ENCODE measurements at places on chromosomes 6 and 20.

DNA sequence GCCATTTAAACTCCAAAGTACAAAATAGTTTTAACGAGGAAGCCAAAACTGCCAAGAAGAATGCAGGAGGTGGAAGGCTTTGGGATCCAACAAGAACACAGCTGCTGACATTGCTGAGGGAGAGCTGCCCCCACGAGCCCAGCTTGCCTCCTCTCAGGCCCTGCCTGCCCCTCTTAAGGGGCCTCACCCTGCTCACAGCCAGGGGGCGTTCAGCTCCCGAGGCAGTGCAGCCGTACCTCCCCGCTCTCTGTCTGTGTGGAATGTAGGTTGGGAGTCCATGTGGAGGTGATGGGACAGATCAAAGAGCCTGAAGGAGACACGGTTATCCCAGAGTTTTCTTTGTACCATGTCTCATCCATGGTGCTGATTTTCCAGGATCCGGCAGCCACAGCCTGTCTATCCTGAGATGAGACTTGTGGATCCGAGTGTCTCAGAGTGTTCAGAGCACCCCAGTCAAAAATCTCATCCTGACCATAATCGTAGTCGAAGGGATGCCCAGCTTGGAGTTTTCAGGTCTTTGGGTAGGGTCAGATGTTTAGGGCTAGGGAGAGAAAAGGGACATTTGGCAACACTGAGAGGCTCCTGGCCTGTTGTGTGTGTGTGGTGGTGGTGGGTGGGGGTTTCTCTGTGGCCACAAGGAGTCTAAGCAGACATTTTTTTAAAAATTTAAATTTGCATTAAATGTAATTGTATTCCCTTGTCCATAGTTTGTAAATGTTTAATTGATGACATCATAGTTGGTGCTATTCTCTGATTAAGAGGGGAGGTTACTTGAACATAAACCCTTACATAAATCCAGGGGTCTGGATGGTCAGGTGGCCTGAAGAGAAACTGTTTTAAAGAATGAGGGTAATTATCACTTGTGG is 111.4 kb upstream of the CLDN20 start:
- peak; percentile 9 for DNase-seq

GRCh38 chr6:166910601-166911000 is 45.7 kb downstream of the RNASET2 start:
- DNase-seq, result no peak

DNA sequence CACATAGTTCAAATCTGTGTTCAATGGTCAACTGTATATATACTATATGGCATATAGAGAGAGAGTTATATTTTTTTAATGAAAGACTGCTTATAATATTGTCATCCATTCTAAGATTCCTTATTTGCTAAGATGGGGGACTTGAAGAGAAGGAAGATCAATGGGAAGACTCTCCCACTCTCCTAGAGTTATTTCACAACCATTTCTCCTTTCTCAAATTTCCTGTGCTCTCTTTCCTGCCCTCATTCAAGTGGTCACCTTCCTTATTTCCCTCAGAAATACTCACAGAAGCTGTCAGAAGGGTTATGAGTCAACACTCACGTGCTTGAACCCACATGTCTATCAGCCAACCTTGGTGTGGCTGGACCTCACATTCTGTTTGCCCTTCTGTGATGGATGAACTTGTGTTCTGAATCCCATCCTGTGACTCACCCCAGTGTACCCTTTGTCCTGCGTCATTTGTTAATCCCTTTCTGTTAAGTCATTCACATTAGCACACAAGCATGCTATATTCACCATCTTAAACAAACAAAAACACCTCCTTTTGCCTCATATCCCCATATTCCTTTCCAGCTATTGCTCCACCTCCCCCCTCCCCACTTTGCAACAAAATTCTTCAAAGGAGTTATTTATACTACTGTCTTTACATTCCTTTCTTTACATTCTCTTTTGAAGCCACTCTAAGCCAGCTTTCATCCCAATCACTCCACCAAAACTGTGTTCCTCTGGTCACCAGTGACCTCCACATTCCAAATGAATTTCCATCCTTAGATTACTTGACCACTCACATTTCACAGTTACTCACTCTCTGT is 279.3 kb upstream of the TCF21 start:
- DNase-seq, result no peak

DNA sequence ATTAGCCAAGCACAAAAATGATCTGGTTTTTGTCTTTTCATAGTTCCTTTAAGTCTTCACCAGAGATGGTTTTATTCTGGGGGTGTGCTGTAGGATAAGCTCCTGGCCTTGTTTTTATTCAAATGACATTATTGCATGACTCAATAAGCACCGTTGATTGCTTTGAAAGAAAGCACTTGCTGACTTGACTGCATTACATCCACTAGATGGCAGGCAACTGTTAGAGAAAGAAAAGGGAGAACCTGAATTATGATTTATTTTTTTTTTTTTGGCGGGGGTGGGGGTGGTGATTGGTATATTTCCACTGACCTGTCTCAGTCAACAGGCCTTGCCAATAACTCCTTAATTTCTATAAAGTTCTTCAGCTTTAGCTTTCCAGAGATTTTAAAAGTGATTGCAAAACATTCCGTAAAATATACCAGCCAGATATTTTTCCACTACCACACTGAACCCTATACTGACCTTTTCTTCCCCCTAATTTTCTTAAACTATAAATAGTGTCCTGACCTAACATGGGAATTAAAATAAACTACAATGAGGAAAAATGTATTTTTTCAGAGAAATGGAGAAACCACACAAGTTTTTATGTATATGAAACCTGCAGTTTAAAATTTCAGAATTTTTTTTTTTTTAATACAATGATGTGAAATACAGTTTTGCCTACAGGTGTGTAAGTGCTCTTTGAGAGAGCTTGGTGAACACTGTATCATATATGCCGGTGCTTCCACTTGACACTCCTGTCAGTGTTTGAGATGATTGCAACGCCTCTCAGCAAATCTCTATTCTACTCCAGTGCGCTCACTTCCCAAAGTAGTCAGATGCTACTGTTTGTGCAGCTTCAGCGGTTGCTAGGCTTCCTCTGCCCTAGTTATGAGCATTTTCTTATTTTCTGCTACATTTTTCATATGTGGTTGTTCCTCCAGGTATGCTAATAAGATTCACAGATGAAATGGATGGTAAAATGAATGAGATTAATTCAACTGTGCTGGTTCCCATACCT is 274.3 kb downstream of the CD109 start:
- DNase-seq, result no peak

GRCh38 chr20:19758501-19759331 is 658 bp downstream of the RIN2 start:
- peak; percentile 51 for DNase-seq

- DNase-seq, result no peak
Measured at GRCh38 chr6:134493789-134494188, 175.9 kb upstream of the SGK1 start.

- no peak for DNase-seq
Measured at GRCh38 chr6:158837684-158838625, 18.8 kb upstream of the EZR start.
